Activated naive CD8-positive, alpha-beta T cell treated with anti-CD3 and anti-CD28 coated beads for 36 hours (primary cell): ENCODE measurements at places on chromosomes 7 and 10.
A peak's percentile ranks its signal among the peaks of the same experiment; 100 is the strongest.

- DNase-seq: no peak
Measured at GRCh38 chr7:52909131-52909530, 126.3 kb upstream of the POM121L12 start.

DNA sequence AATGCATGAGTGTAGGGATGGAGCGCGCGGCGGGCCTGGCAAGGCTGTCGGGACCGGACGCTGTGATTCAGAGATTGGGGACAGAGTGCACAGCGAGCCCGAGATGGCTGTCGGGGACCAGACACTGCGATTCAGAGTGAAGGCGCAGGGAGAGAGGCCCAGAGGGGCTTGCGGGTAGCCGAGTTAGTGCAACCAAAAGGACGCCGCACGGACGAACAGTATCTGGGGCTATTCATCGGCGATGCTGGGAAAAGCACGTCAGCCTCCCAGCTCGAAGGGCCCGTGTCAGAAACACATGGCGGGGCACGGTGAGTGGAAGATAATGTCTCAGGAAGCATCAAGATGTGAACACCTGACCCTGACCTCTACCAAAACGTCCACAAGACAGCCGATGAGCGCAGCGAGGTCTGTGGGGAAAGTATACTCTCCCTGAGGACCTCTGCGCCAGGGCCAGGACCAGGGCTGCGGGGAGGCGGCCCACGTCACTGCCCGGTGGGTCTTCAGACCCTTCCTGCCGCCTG lies 215.8 kb downstream of the ZMYND11 start:
- DNase-seq: no peak

GRCh38 chr10:117221156-117221711 lies 19.7 kb upstream of the SLC18A2 start:
- no peak for DNase-seq

DNA sequence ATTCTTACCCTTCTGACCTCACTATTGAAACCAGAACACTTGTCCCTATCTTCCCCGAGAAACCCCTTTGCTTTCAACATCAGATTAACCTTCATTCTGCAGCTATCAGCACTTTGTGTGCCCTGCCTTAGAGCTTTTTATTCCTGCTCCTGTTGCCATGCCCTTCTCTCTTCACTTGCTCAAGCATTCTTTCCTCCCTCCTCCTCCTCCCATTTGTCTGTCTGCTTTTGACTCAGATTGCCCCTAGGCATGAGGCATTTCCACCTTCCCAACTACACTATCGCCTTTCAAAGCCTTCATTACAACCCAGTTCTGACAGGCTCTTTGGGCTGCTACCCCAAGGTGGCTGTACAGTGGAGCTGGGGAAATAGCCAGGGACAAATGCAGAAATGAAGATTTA lies 143.3 kb downstream of the SLC25A13 start:
- no peak for DNase-seq

GRCh38 chr7:87448388-87448787 lies 27.1 kb downstream of the ABCB4 start:
- DNase-seq: no peak

DNA sequence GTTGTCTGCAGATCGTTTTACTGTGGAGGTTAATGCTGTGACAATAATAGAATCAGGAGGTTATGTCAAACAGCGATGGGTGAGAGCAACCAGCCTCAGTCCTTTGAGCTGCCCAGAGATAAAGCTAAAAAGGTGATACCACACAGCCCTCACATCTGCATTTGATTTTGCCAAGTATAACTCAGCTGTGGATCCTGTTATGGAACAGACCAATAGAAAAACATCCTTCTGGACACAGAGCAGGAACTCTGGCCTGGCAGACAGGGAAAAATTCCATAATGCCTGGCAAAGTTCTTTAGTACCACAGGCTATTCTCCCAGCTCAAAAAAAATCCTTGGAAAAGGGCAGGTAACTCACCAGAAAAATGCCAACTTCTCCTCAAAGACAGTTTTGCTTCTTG lies 87.1 kb upstream of the PDLIM1 start:
- no peak for DNase-seq

DNA sequence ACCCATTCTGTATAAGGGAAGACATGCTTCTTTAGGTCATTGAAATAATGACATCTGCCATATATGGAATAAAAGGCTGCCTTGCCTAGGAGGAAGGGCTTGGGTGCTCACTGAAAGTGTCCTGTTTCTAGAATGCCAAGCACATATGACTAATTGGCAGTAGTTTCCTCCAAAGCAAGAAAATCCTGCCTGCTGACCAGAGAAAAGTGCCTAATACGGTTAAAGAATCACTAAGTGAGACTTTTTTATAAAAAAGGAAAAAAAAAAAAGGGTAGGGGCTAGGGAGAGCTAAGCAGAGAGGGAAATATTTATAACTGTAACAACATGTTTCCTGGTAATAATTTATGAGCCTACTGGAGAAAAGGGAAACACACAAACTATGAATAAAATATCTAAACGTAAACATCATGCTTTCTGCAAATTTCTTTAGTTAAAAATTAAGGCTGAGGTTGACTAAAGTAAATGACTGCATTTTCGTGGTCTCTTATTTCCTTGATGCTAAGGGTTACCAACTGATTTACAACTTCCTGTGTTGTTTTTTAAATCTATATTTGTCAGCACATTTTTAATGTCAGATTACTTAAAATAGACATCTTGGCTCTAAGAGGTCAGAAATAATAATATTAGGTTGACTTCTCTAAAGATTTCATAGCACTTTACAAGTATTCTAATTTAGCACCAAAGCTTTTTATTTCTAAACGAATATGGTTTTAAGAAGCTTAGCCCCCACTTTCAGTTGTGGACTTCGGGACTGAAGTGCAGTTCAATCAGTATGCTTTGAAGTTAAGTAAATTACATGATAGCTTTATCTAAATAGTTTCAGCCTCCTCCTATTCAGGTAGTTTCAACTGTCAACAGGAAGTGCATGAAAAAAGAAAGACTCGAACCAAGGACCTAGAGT lies 89.6 kb downstream of the CABCOCO1 start:
- DNase-seq: no peak

DNA sequence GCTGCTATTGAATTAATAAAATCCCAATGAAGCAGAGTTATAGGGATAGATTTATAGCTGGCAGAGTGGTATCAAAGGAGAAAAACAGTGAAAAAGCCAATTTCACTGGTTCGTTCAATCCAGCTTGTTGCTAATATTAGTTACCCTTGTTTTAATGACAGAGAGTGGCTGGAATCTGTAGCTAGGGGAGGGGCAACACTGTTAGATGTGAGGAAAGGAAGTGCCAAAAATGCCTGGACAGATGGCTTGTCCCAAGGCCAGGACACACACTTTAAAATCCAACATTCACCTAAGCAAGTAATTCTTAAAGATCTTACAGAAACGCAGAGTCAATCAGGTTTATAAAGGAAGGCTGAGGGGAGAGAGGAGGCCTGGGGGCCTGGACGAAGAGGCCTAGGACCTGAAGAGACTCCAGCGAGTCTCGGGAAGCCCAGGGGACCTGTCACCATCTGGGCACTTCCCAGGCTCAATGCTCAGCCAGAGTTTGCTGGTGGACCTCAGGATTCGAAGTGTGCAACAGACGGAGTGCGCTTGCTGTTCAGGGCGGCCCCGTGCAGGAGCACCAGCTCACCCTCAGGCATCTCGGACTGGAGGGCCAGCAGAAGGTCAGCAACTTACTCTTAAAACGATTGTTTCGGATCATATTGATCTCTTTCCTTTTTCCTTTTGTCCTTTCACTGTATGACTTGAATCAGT lies 36.7 kb downstream of the TMEM248 start:
- DNase-seq: no peak

DNA sequence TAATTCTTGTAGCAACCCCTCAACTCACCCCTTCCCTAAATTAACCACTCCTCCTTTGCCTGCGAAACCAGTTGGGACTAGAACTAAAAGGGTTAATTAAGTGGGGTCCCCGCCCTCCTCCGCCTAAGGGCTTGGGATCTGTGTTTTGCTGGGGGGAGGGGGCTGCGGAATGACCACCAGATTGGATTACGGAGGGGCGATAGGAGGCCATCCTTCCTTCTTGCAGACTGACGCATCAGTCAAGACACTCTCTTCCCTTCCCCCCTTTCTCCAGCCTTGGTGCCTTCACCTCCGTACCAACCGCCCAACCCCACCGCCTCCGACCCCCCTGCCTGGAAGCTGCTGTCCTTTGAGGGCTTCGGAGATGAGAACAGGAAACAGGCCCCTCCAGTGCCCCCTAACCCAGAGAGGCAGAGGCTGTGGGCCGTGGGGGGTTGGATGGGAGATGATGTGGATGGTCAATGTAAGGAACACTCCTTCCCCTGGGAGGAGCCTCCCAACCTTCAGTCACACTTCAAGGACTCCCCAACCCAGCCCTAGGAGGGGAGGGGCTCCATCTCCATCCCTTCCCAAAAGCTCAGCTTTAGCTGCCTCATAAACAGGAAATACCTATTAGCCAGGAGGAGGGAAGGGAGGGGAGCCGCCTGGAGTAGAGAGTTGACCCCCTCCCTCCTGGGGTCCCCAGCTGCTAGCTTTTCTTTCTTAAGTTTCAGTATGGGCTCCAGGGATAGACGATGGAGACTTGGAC lies 997 bp upstream of the LDB1 start:
- no peak for DNase-seq

GRCh38 chr10:73627300-73627699 lies 14.0 kb downstream of the MYOZ1 start:
- no peak for DNase-seq

- no peak for DNase-seq
Measured at GRCh38 chr10:130557181-130557845, 421.1 kb downstream of the GLRX3 start.

DNA sequence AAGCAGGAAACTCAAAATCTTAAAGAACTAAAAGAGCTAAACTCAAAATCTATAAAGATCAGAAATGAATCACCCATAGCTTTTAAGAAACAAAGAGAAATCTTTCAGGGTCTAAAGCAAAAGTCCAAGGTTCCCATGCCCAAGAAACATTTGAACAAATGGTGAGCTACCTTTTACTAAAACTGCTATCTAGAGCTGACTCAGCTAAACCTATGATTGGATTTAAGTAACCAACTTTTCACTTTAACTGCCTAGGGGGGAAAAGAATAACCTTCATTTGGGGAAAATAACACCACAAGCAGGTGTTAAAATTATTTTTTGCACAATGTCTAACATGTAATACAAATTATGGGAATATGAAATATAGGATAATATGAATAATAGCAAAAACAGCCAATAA lies 328.4 kb downstream of the PHF14 start:
- DNase-seq: no peak

DNA sequence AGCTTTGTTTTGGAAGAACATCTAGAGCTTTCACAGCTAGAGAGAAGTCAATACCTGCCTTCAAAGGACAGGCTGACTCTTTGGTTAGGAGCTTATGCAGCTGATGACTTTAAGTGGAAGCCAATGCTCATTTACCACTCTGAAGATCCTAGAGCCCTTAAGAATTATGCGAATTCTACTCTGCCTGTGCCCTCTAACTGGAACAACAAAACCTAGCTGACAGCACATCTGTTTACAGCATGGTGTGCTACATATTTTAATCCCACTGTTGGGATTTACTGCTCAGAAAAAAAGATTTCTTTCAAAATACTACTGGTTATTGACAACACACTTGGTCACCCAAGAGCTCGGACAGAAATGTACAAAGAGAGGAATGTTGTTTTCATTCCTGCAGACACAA lies 57.3 kb downstream of the PALS2 start:
- DNase-seq: no peak

DNA sequence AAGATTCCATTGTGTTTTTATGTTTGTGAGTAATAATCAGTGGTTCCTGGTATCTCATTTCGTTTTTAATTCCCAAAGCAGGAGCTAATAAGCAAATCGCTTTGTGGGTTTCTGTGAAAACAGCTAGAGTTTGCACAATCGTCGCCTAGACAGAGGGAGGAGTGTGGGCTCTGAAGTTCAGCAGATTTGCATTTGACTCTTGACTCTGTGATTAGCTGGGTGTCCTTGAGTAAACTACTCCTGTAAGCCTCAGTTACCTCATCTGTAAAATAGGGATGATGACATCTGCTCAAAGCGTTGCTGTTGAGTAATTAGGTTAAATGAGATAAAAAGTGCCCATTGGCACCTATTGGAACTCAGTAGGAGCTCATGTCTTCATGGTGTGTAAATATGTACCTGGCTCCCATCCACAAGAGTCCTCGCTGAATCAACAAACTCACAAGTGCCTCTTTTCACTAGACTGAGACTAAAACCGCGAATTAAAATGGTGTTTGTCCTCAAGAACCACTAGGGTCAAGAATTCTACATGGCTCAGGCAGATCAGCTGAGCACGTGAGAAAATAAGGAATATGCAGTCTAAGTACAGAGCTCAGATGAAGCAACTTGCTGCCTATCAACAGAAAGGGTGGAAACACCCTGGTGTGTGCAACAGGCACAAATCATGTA lies 385.8 kb upstream of the C7orf33 start:
- DNase-seq: no peak

GRCh38 chr7:26787701-26788100 lies 76.7 kb downstream of the SKAP2 start:
- DNase-seq: no peak

GRCh38 chr7:568031-568951 lies 48.6 kb upstream of the PDGFA start:
- no peak for DNase-seq

GRCh38 chr10:101054351-101054750 lies 7.4 kb upstream of the KAZALD1 start:
- no peak for DNase-seq

- DNase-seq: no peak
Measured at GRCh38 chr7:92635538-92635937, 45.3 kb upstream of the FAM133B start.

DNA sequence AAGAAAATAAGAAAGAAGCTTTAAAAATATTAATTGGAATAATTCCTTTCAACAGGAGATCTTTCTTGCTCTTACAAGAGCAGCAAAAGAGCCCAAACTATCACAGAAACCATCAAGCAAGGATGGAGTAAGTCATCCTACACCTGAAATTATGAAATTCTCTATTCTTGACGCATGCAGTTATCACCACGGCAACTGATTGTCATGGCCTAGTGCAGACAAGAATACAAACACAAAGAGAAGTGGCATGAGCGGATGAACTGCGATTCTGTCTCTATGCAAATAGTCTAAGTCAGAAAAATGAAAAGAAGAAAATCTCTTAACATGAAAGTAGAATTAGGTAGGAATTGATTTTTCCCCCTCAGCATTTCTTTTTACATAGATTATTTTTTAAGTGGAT lies 54.8 kb upstream of the SLC35B4 start:
- no peak for DNase-seq

GRCh38 chr7:126426652-126427051 lies 826.1 kb downstream of the GRM8 start:
- no peak for DNase-seq

DNA sequence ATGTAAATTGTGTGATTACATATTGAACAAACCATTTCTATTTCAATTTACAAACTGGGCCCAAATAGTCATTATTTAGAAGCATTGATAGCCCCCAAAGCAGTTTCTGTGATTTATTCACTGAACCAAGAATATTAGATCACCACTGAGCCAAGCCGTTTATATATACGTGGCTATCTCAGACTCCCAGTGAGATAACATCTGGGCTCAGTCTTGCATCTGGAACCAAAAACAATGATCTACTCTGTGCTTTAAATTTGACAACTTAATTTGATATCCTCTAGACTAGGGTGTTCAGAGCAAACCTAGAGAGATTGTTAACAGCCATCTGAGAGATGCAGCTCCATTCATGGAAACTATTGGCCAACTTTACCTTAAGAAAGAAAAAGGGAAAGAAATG lies 41.4 kb upstream of the BTBD16 start:
- DNase-seq: no peak

- DNase-seq: peak; percentile 36
Measured at GRCh38 chr10:23439961-23440889, 1.4 kb downstream of the OTUD1 start.
